Aorta (tissue), 5 donors: ENCODE measurements at places on chromosomes 12 and 14. TPM values are rescaled to one million over a fixed set of nuclear protein-coding genes. Genes with fewer than 3 reads are reported as not detected.

Gene BMP4
- polyA plus RNA-seq = 9.1 TPM

Gene OSBPL8
- 16.8 TPM for polyA plus RNA-seq

Gene TAS2R43
- polyA plus RNA-seq = not detected

Gene RSRC2
- 36.6 TPM for polyA plus RNA-seq

Gene GPD1
- 0.61 TPM for polyA plus RNA-seq

Gene TMEM106C
- polyA plus RNA-seq = 220 TPM

Gene SETD1B
- polyA plus RNA-seq = 4.4 TPM

Gene NTF3
- polyA plus RNA-seq = 12.7 TPM

Gene PPP1R36
- polyA plus RNA-seq = 1.9 TPM

Gene LUM
- polyA plus RNA-seq = 92.4 TPM

GRCh38 chr12:1579651-1580435 lies 14.5 kb downstream of the FBXL14 start:
- DNase-seq = no peak

DNA sequence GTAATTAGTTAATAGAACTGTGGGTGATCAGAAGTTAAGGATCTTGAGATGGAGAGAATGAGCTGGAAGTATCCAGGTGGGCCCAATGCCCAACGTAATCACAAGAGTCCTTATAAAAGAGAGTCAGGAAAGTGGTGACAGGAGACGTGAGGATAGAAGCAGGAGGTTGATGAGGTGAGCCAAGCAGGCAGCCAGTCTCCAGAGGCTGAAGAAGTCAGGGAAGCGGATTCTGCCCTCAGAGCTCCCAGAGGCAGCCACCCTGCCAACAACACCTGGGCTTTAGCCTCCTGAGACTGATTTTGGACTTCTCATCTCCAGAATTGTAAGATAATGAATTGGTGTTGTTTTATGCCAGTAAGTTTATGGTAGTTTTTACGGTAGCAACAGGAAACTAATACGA lies 10.1 kb upstream of the SAV1 start:
- DNase-seq = no peak

DNA sequence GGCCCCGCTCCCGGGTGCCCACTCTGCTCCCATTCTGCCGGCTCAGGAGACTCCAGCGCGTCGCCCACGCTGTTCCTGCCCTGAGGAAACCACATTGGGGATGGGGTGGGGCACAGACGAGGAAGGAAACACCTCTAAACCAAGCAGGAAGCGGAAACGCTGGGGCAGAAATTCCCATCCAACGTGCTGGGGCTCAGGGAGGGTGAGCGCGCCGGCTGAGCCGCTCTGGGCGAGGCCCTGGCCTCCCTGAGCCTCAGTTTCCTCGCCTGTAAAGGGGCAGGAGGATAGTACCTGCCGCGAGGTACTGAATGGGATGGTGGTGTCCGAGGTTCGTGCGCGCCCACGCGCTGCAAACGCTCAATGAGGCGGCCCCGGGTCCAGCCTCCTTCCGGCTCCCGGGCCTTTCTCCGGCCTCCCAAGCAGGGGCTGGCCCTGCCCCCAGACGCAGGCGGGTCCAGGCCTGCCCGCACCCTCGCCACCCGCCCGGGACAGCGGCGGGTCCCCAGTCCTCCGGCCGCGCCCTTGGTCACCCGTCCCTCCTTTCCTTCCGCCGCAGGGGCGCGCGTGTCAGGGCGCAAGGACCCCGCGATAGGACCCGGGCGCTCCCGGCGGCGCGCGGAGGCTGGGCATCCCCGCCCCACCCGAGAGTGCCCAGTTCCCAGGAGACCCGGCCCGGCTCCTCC lies 673 bp downstream of the BEGAIN start:
- DNase-seq = peak; percentile 48

GRCh38 chr12:116601933-116602810 lies 43.0 kb downstream of the MAP1LC3B2 start:
- DNase-seq = no peak

- peak; percentile 72 for DNase-seq
These were observed 14.9 kb downstream of the ASPG start for GRCh38 chr14:104100171-104101085.

DNA sequence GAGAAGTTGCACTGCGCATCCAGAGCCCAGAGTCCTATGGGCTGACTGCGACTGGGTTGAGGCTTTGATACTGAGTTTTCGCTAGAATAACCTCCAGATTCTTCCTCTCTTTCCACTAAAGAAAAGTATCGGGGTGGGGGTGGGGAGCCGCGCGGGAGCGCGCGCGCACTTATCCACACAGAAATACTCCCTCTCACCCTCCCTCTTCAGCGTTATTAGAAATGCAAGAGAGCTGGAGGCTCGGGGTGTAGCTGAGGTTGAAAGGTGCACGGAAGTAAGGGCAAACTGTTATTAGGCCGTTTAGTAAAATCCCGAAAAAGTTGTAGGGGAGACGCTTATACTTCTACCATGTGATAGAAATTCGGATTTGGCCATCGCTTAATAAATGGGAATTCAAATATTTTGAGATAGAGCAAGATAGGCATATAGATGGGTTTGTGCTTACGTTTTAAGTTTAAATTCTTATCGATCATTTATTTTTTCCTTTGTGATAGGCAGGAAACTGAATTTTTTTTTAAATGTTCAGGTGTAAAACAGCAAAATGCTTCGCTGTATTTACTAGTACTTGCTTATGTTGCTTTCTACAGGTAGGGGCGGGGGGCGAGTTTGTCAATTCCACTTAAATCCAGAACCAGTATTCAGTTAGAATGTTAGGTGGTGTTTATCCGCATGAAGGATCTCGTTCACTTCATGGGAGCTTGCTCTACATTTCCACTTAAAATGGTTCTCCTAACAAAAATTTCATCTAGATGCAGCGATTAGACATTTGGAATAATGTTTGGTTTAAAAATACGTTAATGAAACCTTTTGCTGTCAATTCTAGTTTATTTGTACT lies 1.1 kb downstream of the ARHGAP5 start:
- DNase-seq = no peak

- DNase-seq = no peak
These were observed 827.6 kb downstream of the NRXN3 start for GRCh38 chr14:78997811-78998210.

- no peak for DNase-seq
These were observed 138.1 kb downstream of the GPR65 start for GRCh38 chr14:88142997-88143396.

DNA sequence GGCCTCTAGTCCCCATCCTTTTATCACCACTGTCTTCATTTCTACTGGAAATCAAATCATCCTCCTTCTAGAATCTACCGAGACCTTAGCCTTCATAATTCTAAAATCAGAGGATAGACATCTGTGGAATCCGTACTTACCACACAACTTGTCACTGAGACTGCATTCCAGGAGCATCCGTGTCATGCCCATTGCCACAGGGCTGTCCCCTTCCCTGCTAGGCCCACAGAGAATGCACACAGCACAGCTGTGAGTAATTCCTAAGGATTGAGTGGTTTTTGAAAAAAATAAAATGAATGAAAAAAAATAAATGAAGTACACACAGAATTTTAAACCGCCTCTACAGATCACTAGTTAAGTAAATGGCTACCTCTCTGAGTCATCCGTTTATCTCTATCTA lies 21.0 kb upstream of the MAGOHB start:
- DNase-seq = no peak

DNA sequence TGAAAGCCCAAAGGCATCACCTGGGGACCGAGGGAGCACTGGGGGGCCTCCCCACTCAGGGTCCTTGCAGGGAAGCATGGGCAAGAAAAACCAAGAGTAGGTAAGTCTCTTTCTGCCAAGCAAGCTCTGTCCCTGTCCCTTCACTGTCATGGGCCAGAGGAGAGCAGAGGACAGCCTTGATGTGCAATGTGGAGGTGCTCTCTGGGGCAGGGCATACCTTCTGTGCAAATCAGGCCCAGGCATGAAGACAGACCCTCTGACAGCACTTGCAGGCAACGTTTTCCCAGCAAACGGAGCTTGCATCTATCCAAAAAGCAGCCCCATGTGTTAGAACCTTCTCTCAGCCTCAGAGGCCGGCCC lies 192.5 kb upstream of the PWP1 start:
- DNase-seq = no peak

DNA sequence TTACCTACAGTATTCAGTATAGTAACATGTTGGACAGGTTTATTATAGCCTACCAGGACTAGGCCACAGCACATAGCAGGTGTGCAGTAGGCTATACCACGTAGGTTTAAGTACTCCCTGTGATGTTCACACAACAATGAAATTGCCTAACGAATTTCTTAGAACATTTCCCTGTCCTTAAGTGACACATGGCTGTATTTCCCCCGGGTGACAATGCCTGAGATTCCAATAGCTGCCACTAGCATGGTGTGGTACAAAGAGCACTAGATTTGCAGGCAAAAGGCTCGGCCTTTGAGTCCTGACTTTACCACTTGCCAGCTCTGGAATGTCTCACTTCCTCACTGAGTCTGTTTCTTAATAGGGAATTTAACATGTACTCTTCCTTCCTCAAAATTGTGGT lies 19.7 kb downstream of the PTPN21 start:
- no peak for DNase-seq

GRCh38 chr14:77809011-77809410 lies 9.1 kb downstream of the ADCK1 start:
- DNase-seq = no peak

- no peak for DNase-seq
These were observed 188.2 kb downstream of the TMTC2 start for GRCh38 chr12:82874945-82875344.

DNA sequence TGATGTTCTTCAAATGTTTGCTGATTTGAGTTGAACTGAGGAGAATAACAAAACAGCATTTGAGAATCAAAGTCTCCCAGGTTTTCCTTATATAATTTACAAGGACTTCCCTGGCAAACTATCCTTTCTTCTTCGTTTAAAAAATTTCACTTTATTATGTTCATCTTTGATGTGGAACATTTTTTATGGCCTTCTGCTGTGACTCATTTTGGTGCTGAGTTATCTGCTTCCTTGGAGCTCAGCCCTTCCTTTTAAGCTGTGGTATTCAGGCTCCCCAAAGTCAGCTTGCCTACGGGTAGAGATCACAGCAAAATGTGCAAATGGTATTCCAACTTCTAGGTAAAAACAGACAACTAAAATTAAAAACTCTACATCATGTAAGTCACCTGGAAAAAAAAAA lies 1.4 kb upstream of the ANO4 start:
- no peak for DNase-seq

DNA sequence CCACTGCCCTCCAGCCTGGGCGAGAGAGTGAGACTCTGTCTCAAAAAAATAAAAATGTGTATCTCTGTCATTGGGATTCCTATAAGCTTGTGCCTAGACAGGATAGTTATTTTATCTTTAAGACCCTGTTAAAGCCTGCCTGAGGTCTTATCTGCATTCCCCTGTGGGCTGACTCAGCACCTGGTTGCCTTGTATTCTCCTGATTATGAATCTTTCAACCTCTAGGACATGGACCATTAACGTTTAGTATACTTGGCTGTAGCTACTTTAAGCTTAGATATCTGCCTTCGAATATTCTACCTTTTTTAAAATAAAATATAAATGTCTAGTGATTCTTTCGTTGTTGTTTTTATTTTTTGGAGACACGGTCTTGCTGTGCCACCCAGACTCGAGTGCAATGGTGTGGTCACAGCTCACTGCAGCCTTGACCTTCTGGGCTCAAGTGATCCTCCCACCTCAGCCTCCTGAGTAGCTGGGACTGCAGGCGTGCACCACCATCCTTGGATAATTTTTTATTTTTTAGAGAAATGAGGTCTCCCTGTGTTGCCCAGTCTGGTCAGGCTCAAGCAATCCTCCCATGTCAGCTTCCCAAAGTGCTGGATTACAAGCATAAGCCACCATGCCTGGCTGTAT lies 41.3 kb downstream of the RESF1 start:
- DNase-seq = no peak

GRCh38 chr14:72549026-72549425 lies 344.9 kb downstream of the DPF3 start:
- DNase-seq = no peak
